GM23338 (cell line): ENCODE measurements at places on chromosomes 7 and 10.

GRCh38 chr7:79434098-79434497 lies 19.4 kb downstream of the MAGI2 start:
- no peak for DNase-seq

GRCh38 chr7:2124604-2125345 lies 108.0 kb downstream of the MAD1L1 start:
- no peak for DNase-seq

GRCh38 chr10:62092301-62093030 lies 176.2 kb downstream of the RTKN2 start:
- DNase-seq = no peak

GRCh38 chr10:19570991-19571390 lies 245.2 kb upstream of the PLXDC2 start:
- DNase-seq = no peak

DNA sequence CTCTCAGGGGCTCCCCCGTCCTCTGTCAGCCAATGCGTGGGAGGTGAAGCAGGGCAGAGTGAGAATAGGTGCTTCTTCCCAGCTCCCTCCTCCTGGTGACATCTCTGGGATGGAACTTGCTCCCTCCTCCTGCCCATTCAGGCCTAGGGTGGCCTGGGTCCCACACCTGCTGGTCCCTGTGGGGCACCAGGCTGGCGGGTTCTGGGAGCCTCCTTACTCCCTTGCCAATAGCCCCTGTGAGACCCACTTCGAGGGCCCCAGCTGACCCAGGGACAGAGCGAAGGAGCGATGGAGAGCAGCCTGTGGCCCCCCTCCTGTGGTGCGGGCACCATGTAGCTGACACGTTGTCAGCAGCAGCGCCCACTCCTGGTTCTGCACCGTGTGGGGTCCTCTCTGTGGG lies 512.6 kb downstream of the GLRX3 start:
- no peak for DNase-seq

DNA sequence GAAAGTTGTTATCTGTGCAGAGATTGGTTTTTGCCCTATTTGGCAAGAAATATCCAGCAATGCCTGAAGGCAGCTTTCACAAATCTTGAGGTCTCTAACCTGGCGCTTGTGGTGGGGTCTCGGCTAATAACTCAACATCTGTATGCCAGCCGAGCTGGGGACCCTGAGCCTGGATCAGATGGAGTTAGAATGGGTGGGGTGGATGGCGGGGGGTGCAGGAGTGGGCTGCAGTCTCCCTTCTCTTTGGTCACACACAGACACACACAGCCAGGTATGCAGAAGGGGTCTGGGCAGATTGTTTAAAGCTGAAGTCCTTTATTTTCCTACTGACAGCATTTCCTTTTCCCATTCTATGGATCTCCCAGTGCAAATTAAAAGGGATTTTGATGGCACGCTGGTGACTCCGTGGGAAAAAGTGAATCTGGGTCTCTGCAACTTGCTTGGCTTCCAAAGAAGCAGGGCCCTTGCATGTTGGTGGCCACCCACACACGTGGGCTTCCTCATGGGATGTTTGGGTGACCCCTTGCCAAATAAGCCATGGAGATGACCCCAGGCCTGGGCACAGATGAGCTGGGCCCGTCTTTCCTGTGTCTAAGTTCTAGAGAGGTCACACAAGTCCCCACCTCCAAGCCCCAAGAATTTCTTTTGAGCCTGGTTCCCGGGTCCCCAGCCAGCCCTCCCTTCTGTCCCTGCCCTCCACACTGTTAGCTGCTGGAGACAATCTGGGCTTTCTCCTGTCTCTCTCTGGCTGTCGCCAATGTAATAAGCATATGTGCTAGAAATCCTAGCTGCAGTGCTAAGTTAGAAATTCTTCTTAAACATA lies 39.9 kb upstream of the EMX2 start:
- DNase-seq = no peak

DNA sequence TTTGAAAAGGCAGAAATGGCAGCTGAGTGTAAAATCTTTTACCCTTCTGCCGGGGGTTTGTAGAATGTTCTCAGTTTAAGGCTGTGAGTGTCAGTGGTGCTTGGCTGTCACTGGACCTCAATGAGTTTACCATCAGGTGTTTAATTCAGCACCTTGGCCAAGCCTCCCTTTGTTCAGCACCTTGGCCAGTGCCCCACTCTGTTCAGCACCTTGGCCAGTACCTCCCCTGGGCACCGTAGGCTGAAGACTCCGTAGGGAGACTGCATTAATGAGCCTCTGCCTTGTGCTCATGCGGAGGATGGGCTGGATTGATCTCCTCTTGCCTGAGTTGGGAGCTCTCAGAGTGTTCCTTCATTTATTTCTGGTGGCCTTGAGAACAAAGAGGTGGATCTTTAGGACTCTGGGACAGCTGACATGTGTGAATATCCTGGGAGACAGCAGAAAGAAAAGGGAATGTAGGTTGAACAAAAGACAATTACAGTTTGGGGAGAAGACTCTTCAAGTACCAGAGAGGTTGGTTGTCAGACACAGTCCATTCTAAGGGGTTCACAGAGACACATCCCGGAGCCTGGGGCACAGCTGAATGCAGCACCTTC lies 1.6 kb downstream of the FAM24A start:
- DNase-seq = peak; percentile 84

DNA sequence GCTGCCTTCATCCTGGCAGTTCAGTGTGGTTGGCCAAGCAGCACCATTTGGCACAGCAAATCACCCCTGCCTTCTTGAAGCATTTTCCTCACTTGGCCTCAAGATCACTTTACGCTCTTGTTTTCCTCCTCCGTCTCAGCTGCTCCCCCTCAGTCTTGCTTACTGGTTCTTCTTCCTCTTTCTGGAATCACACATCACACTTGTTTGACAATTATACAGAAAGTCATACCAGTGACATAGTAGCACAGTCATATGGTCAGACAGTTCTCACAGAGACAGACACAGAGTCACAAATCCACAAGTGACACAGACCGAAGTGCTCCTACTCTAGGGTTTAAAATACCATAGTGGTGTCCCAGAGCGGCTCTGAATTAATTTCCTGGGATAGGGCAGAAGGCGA lies 43.8 kb upstream of the ARL4A start:
- DNase-seq = no peak
